Nephron progenitor cell (in vitro differentiated cells): ENCODE measurements at places on chromosomes 7 and 10.
A peak's percentile ranks its signal among the peaks of the same experiment; 100 is the strongest.

GRCh38 chr7:4151926-4152549, 530.1 kb upstream of the FOXK1 start:
- DNase-seq: no peak

- peak; percentile 29 for DNase-seq
Measured at GRCh38 chr7:127251465-127252376, 1.0 kb downstream of the GRM8 start.

- no peak for DNase-seq
Measured at GRCh38 chr10:25068152-25069058, 52.0 kb downstream of the THNSL1 start.

GRCh38 chr10:132077091-132077490, 11.3 kb downstream of the JAKMIP3 start:
- no peak for DNase-seq

GRCh38 chr10:34113504-34114225, 701.4 kb downstream of the PARD3 start:
- DNase-seq: no peak

DNA sequence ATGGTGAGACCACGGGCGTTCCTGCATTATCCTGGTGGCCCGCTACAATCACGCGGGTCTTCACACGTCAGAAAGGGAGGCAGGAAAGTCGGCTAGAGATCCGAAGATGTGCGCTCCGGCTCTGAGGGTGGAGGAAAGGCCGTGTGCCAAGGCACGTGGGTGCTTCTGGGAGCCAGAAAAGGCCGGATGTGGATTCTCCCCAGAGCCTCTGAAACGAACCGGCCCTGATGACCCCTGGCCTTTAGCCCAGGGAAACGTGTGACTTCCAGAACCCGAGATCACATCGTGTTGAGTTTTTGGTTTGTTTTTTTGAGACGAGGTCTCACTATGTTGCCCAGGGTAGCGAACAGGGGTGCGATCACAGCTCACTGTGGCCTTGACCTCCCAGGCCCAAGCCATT, 244.2 kb downstream of the ELFN1 start:
- no peak for DNase-seq

DNA sequence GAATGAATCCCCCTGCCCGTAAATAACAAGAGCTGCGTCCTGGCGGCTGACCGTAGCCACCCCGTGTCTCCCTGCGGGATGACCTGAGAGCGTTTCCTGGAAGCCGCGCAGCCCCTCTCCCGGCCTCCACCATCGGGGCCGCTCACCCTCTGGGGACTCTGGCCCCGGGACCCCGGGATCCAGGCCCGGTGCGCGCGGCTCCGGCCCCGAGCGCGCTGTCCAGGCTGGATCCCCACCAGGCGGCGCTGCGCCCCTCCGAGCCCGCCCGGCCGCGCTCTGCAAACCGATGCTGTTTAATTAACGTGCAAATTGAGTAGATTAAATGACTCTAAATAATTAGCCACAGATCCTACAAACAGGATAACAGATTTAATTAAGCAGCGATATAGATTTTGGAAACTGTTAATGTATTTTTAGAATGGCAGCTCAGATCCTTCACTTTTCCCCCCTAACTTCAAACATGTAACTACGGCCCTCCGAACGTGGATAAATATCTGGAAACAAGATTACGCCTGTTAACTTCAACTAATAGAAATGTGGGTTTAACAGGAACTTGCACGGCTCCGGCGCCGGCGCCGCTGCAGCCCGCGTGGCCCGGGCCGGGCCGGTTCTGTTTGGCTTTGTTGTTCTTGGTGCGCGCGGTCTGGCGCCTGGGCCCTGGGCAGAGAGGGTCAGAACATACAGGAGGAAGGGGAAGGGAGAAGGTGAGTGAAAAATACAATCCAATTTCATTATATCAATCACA, 7.1 kb upstream of the UNCX start:
- peak; percentile 79 for DNase-seq

DNA sequence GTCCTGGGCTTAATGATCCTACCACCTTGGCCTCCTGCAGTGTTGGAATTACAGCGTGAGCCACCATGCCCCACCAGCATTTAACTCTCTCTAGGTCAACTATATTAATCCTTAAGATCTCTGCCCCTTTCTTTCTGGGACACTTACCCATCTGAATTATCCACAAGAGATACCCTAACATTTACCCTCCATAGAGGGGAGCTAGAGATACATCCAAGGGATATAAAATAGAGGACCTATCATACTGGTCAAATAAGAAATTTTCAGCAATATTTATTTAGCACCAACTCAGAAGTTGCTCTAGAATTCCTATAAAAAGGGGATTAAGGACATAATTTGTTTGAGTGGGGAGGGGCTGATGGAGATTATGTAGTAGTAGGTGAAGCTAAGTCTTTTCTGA, 96.5 kb downstream of the OTUD1 start:
- DNase-seq: no peak
